ENCODE measurements at places on chromosomes 7 and 10. TPM values are rescaled to one million over a fixed set of nuclear protein-coding genes. Genes with fewer than 3 reads are reported as not detected.

UCN3 gene
- not detected for total RNA-seq

AKR1D1 gene
- not detected for total RNA-seq

GRCh38 chr7:113812591-113813255 lies 106.1 kb downstream of the PPP1R3A start:
- DNase-seq, result no peak

DNA sequence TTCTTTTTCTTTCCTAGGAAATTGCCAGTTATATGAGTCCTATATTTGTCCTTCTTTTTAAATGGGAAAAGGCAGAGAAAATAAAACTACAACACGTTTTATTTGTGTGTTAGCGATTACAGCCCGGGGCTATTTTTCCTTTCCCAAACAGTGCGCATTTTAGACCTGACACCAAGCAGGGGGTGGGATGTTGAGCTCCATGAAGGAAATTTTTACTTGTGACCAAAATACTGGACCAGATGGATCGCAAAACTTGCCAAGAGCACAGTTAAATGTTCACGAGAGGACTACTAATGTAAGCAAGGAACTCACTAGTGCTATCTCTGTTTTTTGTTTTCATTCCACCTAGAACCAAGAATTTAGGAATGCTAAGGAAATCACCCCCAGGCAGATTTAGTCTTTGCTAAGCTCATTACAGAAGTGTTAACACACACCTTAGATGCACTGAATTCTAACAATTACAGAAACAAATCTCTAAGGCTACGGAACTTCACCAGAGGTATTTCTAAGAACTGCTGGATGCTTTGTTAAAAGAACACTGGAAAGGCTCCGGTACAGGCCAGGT lies 114.8 kb downstream of the JAZF1 start:
- DNase-seq, result no peak

- no peak for DNase-seq
Observed at GRCh38 chr7:29889288-29889687, 83.0 kb downstream of the WIPF3 start.

CARD11 gene
- total RNA-seq, result 0.89 TPM

DNA sequence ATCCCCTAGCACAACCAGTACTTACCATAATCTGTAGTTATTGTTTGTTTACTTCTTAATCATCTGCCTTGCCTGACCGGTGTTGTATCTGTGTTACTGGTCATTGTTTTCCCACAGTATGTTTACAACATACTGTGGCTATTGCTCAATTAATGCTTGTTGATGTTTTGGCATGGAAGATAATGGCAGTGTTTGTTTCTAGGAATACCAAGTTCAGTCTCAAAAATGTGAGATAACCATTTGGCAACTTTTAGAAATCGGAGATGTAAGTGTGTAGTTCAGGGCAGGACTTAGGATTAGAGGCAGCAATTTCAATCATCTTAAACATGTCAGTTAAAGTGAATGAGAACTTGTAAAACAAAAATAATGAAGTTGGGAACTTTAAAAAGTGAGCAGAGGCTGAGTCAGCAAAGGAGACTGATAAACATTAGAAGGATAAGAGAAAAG lies 8.2 kb downstream of the MINDY3 start:
- no peak for DNase-seq

- no peak for DNase-seq
Observed at GRCh38 chr7:1923409-1924257, 253.6 kb downstream of the ELFN1 start.

TMEM254 gene
- total RNA-seq, result 20.4 TPM

GRCh38 chr10:100325158-100325557 lies 4.9 kb downstream of the PKD2L1 start:
- no peak for DNase-seq

ERVW-1 gene
- total RNA-seq, result not detected

EGR2 gene
- 2.7 TPM for total RNA-seq

GAD2 gene
- total RNA-seq, result not detected

- DNase-seq, result no peak
Observed at GRCh38 chr10:6030940-6031339, 31.2 kb downstream of the IL2RA start.

DNA sequence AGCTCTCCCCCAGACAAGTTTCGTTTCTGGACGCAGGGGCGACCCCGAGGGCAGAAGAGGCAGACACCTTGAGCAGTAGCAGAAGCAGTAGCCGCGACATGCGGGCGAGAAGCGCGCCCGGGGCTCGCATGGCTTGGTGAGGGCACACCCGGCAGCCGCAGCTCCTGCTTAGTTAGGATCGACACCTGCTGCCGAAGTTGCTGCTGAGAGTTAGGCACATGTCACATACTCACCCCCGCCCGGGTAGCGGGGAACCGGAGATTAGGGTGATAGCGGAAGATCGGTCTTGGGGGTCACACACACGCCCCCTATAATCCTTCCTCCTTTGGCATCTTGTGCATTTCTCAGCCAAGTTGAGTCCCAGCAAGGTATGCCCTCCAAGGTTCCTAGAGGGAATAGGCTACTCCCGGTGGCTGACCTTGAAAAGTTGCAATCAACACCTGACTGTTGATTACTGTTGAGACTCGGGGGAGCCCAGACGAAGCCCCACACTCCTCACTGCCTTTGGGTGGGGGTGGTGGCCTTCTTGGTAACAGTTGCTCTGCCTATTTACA lies 668 bp downstream of the GPR37 start:
- DNase-seq, result no peak

Data from ovary (tissue), 10 donors.